ENCODE measurements at places on chromosomes 6 and 20.

GRCh38 chr6:31920811-31921210, 6.7 kb upstream of the C2 start:
- DNase-seq: no peak

- no peak for DNase-seq
These were observed 23.5 kb downstream of the TBC1D20 start for GRCh38 chr20:438571-439469.

DNA sequence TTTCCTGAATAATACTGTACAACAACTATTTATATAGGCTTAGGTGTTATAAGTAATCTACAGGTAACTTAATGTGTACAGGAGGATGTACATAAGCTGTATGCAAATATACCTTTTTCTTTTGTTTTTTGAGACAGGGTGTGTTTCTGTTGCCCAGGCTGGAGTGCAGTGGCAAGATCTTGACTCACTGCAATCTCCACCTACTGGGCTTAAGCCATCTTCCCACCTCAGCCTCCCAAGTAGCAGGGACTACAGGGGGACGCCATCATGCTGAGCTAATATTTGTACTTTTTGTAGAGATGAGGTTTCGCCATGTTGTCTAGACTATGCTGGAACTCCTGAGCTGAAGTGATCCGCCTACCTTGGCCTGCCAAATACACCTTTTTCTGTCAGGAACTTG, 191.7 kb upstream of the ZNF217 start:
- DNase-seq: no peak

- peak; percentile 72 for DNase-seq
These were observed 41.7 kb downstream of the MOCS1 start for GRCh38 chr6:39892490-39893129.

- peak; percentile 18 for DNase-seq
These were observed 6.4 kb upstream of the KIF6 start for GRCh38 chr6:39731565-39731964.

DNA sequence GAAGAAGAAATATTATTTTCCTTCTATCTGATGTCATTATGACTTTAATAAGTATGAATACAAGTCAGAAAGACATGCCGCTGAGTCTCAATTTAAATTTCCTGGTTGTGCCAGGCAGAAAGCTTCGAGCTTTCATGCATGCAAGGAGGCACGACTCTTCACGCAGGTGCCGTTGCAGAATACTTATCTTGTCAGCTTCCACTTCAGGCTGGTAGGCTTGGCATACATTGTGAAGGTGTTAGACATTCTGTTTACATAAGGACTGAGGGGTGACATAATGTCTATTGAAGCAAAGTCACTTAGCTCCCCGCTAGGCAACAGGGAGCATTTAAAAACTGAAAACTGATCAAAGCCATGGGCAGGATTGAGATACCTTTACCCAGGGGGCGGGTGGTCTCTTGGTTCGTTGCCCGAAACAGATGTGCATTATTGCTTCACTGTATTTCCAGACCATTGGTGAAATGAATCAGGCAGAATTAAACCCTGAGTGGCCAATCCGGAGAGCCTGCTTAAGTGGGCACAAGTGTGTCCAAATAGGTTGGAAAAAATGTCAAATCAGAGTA, 16.4 kb downstream of the BMP6 start:
- no peak for DNase-seq

- DNase-seq: no peak
These were observed 13.9 kb downstream of the JAG1 start for GRCh38 chr20:10659651-10660601.

GRCh38 chr20:1440024-1440423, 26.6 kb downstream of the NSFL1C start:
- no peak for DNase-seq

DNA sequence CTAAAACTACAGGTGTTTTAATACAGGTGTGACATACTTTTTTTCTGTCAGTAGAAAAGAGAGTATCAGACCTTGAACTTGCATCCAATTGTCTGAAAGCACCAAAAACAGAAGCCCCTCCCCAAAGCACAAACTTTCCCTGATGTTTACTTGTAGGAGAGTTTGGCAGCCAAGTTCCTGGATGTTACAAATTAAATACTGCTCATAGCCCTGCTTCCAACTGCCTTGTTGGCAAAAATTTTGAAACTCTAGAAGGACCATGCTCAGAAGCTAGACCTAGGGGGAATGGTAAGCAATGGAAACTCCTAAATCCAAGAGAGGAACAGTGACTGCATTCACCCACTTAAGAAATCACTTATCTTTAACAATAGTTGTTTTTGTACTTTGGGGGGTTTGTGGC, 17.0 kb upstream of the ARG1 start:
- DNase-seq: no peak

DNA sequence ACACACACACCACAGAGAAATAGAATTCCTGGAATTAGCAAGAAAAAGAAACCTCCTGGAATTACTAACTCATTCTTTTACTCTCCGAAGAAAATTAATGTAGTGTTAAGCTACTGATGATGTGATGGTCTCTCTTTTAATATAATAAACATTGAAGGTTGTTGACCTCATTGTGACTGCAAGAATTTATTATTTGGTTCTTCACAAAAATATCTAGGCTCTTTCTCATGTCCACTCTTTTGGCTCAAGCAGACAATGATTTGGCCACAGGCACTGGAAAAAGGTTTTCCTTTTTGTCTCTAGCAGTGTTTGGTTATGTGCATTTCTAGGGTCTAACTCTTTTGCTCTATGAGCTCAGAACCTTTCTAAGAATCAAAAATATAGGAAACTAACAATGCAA, 811.9 kb downstream of the TENT5A start:
- DNase-seq: no peak

- no peak for DNase-seq
These were observed 100.1 kb downstream of the TNFRSF21 start for GRCh38 chr6:47209632-47210031.

- no peak for DNase-seq
These were observed 134.0 kb upstream of the HCRTR2 start for GRCh38 chr6:55040102-55040848.

- no peak for DNase-seq
These were observed 143.5 kb upstream of the AFDN start for GRCh38 chr6:167683028-167683862.

- no peak for DNase-seq
These were observed 71.6 kb downstream of the TMEM242 start for GRCh38 chr6:157251586-157252247.

DNA sequence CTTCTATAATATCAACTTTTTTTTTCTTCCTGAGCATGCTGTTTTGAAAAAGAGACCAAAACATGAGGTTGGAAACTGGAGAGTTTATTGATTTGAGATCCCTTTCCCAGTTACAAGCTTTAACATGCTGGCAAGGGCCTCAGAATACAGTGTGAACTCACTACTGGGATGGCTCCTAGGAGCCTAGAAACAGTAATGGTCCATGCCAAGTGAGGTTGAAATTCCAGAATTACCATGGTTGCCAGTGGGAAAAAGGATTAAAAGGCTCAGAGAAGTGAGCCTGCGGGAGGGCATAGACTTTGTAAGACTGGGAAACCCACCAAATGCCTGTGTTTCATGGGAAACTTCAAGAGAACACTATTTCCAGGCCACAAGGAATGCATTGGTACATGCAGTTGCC, 28.9 kb upstream of the SLC22A3 start:
- DNase-seq: no peak

DNA sequence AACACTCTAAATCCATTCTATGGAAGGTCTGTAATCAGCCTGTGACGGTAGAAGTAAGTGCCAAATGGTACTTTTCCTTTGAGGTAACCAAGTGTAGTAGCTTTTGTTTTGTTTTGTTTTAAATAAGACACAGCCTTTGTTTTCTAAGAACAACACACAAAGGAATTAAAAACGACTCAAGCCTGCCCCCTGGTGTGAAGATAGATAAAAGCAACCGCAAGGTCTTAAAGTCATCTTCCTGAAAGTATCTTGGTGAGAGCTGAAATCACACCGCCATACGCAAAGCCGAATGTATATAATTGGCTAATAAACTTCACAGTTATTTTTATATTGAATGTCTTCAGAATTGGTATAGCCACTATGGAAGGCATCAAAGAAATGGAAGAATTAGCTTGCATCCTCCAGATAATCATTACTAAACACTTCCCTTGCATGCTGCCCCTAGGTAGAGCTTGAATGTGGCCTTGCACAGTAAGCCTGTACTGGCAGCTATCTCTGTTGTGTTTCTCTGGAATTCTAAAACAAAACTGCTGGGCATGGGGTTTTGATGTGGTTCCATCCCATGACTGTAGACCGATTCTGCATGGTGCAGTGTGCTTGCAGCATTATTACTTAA, 95.6 kb downstream of the LAMP5 start:
- peak; percentile 42 for DNase-seq

DNA sequence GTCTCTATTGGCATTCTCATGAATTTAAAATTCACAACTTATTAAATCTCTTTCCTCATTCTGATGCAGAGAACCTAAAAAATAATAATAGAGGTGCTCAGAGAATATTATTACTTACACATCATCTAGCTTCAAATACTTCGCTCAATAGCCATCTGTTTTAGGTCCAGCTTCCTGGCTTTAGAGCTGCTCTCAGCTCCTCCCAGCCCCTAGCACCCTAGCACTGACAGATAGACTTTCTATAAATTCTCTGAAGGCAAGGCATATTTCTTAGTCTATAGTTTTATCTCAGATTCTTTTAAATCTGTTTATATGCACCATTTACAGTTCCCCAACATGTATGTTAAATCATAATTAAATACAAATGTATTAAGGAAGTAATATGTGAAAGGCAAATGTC, 281.3 kb downstream of the PTPRK start:
- DNase-seq: no peak

DNA sequence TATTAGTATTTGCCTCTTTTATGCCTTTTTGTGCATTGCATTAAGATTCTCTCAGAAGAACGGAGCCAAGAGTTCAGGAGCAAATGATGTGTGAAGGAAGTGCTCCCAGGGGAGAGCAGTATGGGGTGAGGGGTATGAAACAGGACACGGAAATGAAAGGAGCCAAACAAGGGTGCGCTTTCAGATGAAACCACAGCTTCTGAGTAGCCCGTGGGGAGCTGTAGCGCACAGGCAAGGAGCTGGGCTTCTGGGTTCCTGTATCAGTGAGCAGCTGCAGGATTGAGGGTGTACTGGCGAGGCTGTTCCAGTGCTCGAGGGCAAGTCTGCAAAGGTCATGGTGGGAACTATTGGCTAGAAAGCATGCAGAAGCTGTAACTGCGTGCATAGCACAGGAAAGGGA, 25.4 kb downstream of the ANKEF1 start:
- no peak for DNase-seq

GRCh38 chr6:24991810-24992467, 56.2 kb upstream of the RIPOR2 start:
- DNase-seq: peak; percentile 65

DNA sequence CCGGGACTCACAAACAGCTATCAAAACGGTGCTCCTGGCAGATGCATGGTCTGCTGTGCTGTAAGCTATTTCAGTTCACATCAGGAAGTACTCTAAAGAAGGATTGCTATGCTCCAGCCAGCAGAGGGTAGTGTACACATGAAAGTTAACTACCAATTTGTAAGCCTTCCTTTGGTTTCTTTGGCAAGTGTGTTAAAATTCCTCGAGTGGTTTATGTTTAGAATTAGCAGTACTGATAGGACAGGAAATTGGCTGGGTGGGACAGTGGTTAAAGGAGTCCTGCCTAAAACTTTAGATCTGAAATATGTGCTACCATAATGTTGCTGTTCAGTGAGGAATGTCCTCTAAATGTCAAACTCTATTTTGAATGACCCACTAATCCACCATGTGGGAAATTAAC, 47.4 kb downstream of the TRMT11 start:
- peak; percentile 59 for DNase-seq

DNA sequence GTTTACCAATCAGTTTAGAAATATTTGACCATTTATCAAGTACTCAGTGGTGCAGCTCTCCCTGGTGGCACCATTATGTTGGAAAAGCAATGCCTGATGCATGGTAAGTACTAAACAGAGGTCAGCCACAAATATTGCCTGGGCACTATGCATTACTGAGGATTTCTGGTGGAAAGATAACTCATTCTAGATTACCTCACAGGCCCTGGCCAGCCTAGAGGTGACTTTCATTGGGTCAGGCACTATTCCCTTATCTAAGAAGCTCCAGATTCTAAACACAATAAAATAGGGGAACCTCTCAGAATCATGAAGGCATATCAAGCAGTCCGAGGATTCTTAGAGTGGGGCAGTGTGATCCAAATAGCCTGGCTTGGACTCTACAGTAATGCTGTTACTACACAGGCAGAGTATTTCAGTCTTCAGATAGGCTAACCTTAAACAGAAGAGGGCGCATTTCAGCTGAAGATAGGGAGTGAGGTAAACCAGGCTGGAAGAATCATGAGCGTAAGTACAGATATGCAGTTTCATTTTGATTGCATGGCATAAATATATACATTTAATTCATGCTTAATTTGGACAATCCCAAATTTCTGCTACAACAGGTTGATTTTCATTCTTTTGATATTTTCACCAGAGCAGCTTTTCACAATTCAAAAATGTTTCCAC, 12.1 kb downstream of the LGSN start:
- DNase-seq: peak; percentile 27

- DNase-seq: no peak
These were observed 14.5 kb upstream of the RGS17 start for GRCh38 chr6:153145591-153145990.

DNA sequence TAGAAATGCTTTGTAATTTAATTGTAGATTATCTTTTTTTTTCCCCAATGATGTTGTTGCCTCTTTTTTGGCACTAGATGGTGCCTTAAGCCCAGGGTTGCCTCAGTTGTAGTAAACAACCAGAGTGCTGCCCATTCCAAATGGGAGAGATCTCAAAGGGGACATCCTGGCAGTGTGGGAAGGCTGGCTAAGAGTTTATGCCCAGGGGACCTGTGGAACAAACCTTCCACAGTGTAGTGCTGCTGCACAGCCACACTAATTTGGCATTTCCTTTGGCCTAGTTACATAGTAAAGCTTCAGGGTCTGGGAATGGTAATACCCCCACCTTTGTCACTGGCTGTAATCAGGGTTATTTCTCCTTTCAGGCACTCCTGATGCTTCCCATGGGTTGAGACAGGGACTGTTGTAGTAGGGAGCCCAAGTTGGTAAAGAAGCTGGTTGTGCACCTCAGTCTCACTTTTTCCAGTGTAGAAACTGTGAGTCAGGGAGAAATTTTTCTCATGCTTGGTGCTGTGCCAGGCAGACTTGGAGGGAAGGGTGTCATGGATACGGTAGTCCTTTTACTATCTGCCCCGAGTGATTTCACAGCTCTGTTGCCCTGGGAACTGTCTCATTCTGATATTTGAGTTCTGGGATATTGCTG, 177.8 kb upstream of the ECI2 start:
- DNase-seq: no peak

DNA sequence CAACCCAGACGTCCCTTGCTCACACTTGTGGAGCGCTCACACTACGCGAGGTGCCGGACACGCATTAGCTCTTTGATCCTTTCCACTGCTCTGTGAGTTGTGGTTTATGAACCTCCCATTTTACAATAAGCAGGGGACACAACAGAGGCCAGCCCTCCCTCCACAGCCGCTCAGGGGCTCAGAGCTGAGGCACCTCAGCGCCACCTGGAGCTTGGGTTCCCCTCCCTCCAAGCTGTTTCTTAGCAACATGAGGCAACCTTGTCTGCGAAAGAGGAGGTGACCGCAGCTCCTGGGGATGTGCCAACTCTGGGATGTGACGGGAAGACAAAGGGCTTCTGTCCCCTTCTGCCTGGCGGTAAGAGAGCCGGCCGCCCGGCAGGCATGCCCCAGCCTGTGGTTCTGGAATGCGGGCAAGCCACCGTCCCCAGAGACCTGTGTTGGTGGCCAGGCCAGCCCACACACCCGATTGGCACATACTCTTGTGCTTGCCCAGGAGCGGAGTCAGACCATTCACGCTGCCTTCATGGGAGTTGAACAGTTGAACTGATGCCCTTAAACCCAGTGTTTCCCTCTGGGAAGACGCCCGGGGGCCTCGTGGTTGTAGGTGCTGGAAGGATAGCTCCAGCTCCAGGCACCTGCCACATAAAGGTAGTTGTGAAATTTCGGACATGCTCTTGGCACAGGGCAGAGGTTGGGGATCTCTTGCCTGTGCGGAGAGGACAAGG, 44.5 kb downstream of the RBM38 start:
- DNase-seq: no peak
